HAP-1 (cell line): ENCODE measurements at places on chromosomes 4 and X.

DNA sequence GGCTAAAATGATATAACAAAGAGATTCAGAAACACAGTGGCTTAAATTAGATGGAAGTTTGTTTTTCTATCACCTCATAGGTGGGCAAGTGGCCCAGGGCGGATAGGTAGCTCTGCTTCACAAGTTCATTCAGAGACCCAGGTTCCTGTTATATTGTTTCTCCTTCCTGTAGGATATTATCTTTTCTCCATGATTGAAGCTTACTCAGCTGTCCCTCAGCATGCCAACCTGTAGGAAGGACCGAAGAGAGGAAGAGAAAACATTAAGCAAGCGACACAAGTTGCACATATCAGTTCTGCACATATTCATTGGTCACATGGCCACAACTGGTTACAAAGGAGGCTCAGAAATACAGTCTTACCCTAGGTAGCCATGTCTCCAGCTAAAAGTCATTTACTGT is 6.9 kb downstream of the KLHL5 start:
- no peak for DNase-seq

DNA sequence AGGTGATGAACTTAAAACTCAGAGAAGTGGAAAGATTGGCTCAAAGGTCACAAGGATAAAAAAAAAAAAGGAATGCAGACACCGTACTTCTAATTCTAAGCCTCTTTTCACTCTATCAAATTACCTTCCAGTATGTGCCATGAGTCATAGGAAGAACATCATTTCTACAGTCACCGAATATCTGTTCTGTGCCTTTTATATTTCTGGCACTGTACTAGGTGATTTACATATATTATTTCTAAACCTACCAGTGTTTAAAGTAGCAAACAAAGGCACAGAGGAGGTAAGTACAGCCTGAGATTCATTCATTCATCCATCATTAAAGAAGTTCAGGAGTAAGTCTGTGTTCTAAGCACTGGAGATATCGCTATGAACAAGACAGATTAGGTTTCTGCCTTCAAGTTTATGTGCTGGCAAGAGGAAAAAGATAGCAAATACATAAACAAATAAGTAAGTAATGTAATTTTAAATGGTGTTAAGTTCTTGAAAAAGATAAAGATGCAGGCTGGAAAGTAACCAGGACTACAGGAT is 65.3 kb downstream of the PALLD start:
- DNase-seq: no peak

DNA sequence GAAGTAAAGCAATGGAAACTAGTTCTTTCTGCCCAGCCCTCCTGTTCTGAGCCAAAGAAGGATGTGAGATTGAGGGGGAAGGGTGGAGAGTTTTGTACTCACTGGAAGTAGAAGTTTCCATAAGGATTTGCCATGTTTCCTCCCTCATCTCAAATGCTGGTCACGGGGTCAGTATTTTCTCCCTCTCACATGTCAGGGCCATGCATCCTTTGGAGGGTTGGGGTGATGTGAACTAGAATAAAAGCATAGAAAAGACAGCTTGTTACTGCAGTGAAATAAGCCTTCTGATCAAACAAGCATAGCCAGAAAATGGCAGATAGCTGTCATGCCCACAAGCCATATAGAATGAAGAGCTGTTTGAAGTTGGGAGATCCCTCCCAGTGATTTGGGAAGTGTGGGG is 79.7 kb downstream of the KIT start:
- no peak for DNase-seq

- no peak for DNase-seq
Observed at GRCh38 chr4:10077076-10077475, 39.5 kb downstream of the WDR1 start.

DNA sequence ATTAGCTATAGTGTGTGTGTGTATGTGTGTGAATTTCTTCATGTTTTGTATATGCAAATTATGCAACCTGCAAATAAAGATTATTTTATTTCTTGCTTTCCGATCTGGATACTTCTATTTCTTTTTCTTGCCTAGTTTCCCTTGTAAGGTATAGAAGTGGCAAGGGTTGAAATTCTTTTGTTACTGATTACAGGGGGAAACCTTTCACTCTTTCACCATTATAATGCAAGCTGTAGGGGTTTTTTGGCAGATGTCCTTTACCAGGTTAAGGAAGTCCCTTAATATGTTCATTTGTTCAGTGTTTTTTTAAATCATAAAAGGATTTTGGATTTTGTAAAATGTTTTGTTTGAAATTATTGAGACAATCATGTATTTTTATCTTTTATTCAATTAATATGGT is 44.3 kb upstream of the PDE5A start:
- DNase-seq: no peak

- DNase-seq: no peak
Observed at GRCh38 chr4:144456196-144456595, 189.8 kb upstream of the HHIP start.

- no peak for DNase-seq
Observed at GRCh38 chr4:6221851-6222760, 21.8 kb upstream of the JAKMIP1 start.

GRCh38 chrX:154396973-154397887 is 947 bp upstream of the RPL10 start:
- DNase-seq: peak; percentile 80

DNA sequence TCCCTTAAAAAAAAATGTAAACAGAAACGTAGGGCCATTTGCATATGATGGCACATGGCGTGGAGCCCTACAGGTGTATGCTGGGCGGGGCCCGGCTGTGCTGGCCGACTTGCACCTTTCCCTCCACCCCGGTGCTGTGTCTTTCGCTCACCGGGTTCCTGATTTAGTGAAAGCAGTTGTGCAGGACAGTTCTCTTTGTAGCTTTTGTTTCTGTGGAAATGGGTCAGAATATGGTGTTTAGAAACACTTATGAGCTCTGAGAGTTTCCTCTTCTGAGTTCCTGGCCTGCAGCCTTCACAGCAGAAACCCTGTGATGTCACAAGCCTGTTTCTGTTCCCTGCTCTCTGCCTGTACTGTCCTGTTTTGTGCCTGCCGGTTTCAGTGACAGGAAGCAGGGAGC is 22.5 kb upstream of the MSANTD1 start:
- no peak for DNase-seq

GRCh38 chr4:42119886-42120285 is 32.6 kb downstream of the BEND4 start:
- DNase-seq: no peak

DNA sequence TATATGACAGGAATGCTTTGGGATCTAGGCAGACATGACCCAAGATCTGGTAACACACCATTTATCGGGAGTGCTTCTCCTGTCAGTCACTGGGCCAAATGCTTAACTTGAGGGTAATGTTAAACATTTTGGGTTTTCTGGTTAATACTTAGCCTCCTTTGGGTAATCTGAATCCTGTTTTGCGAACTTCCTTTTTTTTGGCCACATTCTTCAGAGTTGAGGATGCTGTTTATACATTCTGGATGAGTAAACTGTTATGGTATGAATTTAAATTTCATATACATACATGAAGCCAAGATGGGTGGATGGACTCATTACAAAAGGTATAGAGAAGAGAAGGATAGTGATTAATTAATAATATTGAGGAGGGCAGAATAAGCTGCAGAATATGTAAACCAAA is 36.1 kb downstream of the MID1IP1 start:
- no peak for DNase-seq

- DNase-seq: no peak
Observed at GRCh38 chrX:130694983-130695382, 208.0 kb downstream of the ENOX2 start.

- DNase-seq: no peak
Observed at GRCh38 chr4:113146876-113147358, 97.5 kb downstream of the ANK2 start.

DNA sequence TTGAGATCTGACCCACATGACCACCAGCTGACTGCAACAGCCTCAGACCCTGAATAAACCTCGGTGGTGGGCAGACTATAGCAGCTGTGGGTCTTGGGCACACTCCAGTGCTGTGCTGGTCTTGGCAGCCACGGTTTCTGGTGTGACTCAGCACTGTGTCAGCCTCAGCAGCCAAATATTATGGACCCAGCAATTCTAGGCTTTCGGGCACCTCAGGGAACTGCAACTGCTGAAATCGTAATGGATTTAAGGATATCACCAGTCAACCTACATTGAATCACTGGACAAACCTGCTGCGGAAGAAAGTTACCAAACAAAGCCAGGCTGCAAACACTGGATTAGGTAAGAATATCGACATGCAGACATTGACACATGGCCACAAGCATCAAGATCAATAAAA is 10.5 kb upstream of the UBE2NL start:
- DNase-seq: no peak

DNA sequence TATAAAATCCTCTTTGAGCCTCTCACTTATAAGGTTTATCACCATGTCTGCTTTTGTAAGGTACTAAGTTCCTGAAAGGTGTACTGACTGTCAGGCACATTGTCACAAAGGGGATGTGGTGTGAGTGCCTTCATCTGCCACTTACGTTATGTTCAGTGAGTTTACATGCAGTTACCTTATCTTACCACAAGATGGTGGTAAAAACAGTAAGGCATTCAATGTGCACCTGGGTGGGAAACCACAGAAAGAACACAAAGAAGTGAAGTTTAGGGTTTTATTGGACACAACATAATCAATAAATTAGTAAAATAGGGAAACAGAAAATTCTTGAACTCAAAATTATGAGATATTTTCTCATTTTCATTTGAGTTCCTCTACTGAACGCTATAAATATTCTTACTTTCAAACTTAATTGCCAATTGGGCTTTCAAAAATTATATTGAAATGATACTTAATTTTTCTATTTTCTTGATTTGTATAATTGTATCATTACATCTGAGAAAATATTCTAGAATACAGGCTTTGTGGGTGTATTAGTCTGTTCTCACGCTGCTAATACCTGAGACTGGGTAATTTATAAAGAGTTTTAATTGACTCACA is 650.8 kb downstream of the PCDH7 start:
- DNase-seq: peak; percentile 50

GRCh38 chr4:38834570-38834969 is 22.0 kb downstream of the TLR6 start:
- DNase-seq: no peak

- no peak for DNase-seq
Observed at GRCh38 chr4:83329521-83330110, 5.0 kb downstream of the HPSE start.

GRCh38 chr4:56158483-56158882 is 209.7 kb downstream of the CEP135 start:
- no peak for DNase-seq

DNA sequence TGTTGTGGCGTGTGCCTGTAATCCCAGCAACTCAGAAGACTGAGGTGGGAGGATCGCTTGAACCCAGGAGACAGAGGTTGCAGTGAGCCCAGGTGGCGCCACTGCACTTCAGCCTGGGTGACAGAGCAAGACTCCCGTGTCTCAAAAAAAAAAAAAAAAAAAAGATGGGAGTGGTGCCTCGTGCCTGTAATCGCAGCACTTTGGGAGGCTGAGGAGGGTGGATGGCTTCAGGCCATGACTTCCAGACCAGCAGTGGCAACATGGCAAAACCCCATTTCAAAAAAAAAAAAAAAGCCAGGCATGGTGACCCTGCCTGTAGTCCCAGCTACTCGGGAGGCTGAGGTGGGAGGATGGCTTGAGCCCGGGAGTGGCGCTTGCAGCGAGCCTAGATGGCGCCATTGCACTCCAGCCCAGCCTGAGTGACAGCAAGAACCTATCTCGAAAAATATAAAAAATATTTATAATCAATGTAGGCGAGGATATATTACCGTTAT is 27.0 kb downstream of the EIF2S3 start:
- peak; percentile 59 for DNase-seq

- no peak for DNase-seq
Observed at GRCh38 chr4:114396808-114397207, 201.8 kb upstream of the UGT8 start.

- DNase-seq: no peak
Observed at GRCh38 chrX:128728943-128729342, 676.7 kb upstream of the ACTRT1 start.

- DNase-seq: no peak
Observed at GRCh38 chr4:86944964-86945781, 10.4 kb downstream of the AFF1 start.

GRCh38 chr4:74441744-74442143 is 3.2 kb upstream of the AREG start:
- no peak for DNase-seq

- DNase-seq: no peak
Observed at GRCh38 chr4:30525662-30526315, 194.4 kb upstream of the PCDH7 start.

DNA sequence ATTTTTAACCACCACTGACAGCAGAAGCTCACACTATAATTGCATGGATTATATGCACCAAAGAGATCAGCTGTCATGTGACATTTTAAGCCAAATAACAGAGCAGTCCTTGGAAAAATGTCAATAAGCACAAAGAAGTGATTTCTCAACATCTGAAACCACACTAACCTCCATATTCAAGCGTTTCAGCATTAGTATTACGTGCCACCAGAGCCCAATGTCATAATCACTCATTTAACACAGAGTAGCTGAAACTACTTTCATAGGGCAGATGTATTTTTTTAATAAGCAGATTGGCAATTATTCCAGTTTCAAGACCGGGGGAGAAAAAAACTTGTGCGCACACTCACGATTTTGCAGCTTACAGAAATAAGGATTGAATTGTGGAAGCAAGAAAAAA is 76.6 kb downstream of the SH3KBP1 start:
- no peak for DNase-seq

DNA sequence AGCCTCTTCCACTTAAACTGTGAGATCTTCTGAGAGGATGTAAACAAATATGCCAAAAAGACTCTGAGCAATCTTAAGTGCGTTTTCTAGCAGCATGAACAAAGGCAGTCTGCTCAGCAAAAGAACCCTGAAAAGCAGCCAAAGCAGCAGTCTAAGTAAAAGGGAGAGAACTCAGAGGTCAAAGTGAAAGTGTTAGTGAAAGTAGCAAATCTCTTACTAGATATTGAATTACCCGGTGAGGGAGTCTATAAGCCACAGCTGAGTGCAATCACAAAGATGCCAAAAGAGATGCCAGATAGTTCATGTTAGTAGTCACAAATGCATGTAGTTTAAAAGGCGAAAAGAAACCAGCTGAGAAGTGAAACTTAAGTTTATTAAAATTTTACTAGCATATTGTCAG is 7.9 kb upstream of the GNRHR start:
- no peak for DNase-seq

DNA sequence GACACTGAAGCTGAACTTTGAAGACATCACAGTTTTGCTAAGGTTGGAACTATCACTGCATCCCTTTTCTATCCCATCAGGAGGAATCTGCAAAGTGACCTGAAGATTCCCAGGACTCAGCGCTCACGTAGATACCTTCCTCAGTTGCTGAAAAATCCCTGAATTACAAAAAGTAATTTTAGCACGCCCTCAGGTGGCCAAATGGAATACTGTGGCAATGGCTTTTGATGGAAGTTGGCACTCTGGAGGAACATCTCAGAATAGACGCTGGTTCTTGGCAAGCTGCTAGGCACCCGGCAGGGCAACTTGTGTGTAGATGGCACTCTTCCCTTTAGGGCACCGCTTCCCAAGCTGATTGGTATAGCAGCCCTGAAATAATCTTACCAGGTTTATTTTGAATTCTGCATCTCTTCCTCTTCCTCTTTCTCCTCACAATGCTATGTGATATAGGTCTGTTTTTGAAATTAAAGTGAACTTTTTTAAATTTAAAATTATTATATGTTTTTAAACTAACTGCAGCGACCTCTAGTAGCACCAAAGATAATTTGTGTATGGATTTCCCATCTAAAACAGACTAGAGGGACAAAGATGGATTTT is 16.3 kb upstream of the ESX1 start:
- peak; percentile 74 for DNase-seq
